ENCODE measurements at places on chromosomes 4 and X.

GRCh38 chrX:129755779-129756650 is 17.2 kb downstream of the XPNPEP2 start:
- peak; percentile 28 for DNase-seq

DNA sequence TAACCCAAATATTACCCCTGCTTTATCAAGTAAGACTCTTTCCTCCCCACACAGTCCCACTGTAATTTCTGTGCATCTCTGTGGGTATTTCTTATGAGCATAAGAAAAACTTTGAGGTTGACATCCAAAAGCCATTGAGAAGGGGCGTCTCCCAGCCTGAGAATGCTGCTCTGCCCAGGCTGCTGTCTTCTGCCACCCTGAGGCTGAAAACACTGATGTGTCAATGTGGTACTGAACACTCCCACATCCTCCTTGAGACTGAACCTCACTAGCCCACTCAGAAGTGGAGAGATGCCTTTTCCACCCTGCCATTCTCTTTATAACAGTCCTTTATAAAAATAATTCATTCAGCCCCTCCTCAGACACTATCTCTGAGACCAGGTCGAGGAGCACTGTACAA is 120.8 kb downstream of the SMIM20 start:
- DNase-seq = peak; percentile 28

- DNase-seq = no peak
These were observed 50.4 kb upstream of the SLC25A4 start for GRCh38 chr4:185092535-185093197.

DNA sequence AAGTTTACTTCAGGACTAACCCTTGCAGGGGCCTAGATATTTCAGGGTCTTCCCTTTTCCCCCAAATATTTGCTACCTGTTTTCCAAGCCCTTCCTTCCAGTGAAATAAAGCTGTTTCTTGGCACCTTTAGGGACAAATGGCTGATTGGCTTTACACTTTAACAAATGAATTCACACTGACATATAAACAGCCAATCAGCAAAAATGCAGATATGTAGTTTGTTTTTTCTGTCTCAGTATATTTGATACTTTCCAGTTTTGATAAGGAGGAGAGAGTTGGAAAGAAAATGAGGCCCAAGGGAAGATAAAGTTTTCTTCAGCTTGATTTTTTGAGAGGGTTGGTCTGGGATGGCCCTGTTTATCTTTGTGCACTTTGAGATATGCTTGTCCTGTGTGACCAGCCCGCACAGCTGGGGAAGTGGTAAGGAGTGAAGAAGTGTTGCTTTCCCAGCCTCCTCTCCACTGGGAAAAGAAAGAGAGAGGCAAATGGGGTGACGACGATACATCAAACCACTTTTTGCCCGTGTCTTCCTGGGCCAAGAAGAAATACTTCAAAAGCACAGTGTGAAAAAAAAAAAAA is 67.5 kb downstream of the MGST2 start:
- DNase-seq = no peak

DNA sequence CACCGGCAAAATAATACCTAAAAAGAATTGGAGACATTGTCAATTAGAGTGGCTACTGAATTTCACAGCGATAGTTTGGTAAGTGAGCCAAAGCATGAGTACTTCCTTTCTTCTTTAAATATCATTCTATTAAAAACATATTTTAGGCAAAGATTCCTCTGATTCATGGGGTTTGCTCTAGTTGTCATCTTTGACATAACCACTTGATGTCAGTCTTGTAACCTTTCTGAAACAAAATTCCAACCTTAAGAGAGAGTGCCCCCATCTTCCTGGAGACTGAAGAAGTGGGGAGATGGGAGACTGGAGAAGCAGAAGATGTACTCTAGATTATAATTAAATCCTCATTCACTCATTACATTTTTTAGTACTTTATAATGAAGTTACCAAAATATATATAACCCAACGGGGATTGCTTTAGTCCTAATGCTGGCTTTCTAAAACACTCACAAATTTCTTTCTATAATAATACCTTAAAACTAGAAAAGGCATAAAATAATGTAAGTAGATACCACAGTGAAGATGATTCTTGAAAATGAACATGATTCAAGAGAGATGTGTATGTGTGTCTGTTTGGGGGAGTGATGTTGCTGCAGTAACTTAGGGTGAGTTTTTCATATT is 96.4 kb downstream of the EMCN start:
- no peak for DNase-seq

- no peak for DNase-seq
These were observed 591.8 kb upstream of the CPEB2 start for GRCh38 chr4:14410516-14410915.

DNA sequence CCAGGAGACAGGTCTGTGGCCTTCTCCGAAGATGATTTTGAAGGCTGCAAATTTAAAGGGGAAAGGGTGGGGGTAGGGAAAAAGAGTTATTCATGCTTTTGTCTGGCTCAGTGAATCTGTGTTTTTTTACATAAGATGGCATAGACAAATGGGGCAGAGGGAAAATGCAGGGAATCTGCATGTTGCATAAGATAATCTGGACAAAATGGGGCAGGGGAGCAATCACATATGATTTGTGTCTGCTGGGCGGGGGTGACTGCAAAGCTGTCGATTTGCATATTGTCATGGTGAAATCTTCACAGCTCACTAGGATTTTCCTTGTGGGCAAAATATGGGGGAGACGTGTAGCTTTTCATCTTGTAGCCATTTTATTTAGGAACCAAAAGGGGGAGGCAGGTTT is 29.4 kb upstream of the GYG2 start:
- no peak for DNase-seq

DNA sequence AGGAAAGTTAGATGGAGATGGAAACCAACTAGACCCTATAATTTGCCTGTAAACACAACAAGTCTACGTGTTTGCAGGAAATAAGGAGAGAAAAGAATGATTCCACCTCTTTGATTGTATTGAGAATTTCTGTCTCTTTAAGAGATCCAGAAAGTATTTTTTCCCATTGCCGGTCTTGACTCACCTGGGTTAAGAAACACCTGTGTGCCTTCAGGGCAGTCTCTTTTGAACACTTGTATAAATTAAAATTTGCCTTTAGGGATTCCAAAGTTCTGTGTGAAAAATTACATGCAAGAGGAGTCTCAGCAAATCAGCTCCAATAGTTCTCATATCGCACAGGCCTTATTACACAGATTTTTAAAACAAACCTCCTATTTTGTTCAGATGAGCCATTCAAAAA is 46.0 kb upstream of the SMAD1 start:
- no peak for DNase-seq

- no peak for DNase-seq
These were observed 189.9 kb downstream of the AASDH start for GRCh38 chr4:56197387-56197786.

Measured in activated CD4-positive, alpha-beta T cell treated with anti-CD3 and anti-CD28 coated beads for 48 hours (primary cell).